ENCODE measurements at places on chromosomes 1 and 21.

GRCh38 chr1:188462837-188463236, 1634.1 kb downstream of the PLA2G4A start:
- peak; percentile 24 for DNase-seq

DNA sequence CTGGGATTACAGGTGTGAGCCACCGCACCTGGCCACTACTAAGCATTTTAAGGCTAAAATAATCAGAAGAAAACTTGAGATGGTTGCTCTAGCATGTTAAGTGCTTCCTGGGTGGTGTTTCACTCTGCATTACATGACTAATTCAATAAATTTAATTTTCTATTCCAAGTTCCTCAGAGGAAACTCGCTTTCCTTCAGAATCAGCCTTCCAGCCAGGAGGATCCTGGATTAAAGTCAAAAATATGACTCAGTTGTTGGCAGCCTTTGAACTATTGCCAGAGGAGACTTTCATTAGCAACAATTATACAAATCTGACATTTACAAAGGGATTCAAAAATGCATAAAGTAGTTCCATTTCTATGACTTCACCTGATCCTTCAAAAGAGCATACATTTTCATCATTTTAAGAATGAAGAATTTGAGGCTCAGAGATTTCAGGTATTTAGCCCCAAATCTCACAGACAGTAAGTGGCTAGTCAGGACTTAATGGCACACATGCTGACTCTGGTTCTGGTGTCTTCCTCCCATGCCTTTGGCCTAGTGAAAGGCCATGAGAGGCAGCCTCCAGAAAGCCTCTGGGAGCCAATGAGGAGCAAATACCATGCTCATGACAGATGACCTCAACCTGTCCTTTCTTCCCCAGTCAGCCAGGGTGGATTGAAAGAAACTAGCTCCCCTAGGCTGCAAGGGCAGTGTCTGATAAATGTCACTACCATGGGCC, 115.7 kb downstream of the MAP3K21 start:
- peak; percentile 71 for DNase-seq

- DNase-seq = no peak
These were observed 7.9 kb downstream of the ITSN1 start for GRCh38 chr21:33650230-33650629.

- DNase-seq = no peak
These were observed 39.7 kb upstream of the RUNX3 start for GRCh38 chr1:24969596-24970398.

- DNase-seq = peak; percentile 72
These were observed 3.2 kb upstream of the CCNL2 start for GRCh38 chr1:1402072-1402900.

- DNase-seq = no peak
These were observed 17.3 kb downstream of the CHD5 start for GRCh38 chr1:6162773-6163172.

GRCh38 chr1:178093951-178094738, at the start of gene RASAL2:
RASAL2 (plus strand) TSS chr1:178094104; CDS start chr1:178094493, 389 bp downstream.
- peak; percentile 51 for DNase-seq

- no peak for DNase-seq
These were observed 3.1 kb upstream of the CD1A start for GRCh38 chr1:158251163-158251562.

GRCh38 chr1:6711174-6711573, 9.6 kb upstream of the DNAJC11 start:
- no peak for DNase-seq

GRCh38 chr21:25569711-25570110, 37.6 kb downstream of the MRPL39 start:
- no peak for DNase-seq

DNA sequence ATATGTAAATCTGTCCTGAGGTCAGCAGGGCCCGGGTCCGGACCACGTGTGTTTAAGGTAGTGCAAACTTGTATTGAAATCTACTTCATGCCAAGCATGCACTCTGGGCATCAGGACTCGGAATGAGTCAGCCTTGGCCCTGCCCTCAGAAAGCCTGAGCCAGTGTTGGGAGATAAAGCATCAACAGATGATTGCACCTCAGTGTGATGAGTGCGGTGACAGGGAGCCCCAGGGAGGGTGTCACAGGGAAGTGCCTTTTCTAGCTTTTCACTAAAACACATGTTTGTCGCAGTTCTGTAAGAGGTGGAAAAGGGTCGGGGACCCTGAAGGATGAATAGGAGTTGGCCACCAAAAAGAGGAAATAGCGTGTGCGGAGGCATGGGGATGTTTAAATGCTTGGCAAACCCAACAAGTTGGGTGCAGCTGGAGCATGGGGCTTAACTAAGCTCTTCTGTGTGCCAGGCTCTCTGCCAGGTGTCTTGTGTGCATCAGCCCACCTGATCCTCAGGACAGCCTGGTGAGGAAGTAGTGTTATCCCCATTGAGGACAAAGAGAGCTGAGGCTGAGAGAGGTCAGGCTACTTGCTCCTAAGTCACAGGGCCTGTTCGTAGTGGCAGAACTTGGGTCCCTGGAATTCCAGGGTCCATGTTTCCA, 48.2 kb upstream of the EPB41 start:
- DNase-seq = no peak

DNA sequence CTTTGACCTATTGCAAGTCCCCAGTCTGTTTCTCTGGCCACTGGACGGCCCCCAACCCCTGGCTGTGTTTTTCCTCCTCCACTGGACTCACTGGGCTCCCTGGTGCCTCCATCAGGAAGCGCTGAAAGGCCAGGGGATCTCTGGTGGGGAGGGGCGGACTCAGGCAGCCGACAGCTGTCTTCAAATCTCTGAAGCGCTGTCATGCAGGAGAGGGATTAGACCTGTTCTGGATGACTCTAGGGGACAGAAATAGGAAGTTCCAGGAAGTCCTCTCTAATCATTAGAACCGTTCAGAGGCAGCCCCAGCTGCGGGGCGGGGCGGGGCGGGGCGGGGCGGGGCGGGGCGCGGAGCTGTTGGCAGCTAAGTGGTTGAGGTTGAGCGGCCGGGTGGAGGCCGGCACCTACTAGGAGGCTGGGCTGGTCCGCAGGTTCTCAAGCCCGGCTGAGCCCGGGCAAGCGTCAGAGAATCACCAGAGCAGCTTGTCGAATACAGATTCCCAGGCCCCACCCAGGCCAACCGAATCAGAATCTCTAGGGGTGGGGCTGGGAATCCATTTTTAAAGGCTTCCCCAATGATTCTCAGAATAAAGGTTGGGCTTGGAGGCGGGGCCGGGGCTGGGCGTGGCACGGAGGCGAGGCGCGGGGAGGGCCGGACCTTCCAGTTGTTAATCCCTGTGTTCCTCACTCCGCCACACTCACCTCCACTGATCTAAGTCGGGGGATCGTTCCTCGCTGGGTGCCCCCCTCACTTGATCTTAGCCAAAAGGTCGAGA, 11.4 kb upstream of the PHLDA3 start:
- peak; percentile 55 for DNase-seq

DNA sequence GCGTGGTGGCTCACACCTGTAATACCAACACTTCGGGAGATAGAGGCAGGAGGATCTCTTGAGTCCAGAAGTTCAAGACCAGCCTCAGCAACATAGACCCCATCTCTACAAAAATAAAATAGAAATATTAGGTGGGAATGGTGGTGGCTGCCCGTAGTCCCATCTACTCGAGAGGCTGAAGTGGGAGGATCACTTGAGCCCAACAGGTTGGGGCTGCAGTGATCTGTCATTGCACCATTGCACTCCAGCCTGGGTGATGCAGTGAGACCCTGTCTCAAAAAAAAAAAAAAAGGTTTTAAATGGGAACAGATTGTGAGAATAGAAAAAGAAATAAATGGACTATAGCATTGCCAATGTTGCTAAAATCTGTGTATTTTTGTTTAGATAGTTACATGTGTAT, 11.2 kb downstream of the DHX9 start:
- DNase-seq = no peak

GRCh38 chr1:53049574-53049967, 12.4 kb upstream of the PODN start:
- DNase-seq = peak; percentile 55

- no peak for DNase-seq
These were observed 24.0 kb upstream of the CDC7 start for GRCh38 chr1:91476533-91477217.

DNA sequence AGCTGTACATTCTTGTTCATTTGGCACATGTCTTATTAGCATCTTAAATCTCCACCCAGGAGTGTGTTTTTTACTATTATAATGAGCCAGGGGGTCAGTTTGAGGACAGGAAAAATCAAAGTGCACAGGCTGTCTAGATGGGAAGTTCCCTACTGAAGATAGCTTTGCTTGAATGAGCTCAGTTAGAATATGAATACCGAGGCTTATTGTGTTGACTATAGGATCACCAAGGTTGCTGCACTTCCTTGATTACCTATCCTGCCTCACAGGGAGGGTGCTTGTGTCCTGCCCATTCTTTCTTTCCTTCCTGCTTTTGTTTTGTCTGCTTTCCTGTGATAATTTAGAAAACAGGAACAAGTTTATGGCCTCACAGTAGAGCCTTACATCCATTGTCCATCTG, 16.3 kb downstream of the PHGDH start:
- DNase-seq = no peak

DNA sequence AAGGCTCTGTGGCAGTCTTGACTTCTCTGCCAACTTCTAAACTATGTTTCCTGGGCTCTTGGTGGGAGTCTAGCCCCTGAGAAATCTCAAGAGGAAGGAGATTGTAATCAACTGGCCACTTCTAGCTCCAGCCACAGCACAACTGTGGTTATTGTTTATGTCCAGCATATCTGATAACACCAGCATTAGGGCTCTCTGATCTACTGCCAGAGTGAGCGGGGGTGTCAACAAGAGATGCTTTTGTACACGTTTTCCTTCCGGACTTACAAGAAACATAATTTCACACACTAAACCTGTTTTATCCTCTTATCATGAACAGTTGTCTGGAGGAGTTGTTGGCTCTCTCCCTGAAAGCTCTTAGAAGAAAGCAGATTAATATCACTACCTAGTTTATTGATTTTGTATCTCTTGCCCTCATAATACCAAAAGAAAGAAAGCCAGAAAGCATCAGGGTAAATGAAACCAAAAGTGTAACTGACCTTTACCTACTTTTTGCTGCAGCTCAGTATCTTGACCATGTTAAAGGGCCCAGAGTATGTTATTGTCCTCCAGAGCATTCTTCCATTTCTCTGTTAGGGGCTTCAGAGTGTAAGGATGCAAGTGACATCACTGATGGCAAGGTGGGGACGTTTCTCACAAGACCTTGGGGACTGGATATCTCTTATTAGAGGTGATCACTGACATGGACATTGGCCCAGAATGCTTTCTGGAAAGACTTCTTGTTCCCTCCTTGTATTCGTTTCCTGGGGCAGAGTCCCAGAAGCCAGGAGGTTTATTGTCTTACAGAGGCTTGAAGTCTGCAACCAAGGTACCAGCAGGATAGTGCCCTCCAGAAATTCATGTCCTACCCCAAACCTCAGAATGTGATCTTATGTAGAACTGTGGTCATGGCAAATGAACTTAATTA, 9.6 kb upstream of the SH2D1B start:
- DNase-seq = no peak

DNA sequence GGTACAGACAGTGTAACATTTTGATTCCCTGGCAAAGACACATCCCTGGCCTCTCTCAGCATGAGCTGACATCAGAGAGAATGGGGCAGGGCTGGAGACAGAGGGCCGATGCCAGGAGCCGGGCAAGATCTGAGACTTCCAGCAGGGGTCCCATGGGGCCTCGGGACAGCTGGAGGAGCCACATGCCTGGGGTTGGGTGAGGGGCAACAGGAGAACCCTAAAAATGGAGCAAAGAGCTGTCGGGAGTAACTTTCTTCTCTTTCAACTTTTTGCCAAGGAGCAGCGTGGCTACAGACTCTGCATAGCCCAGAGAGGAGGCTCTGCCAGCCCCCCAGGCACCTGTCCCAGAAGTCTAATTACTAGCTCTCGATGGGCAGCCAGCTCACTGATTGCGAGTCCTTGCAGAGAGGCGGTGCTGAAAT, 130.8 kb downstream of the LACTBL1 start:
- no peak for DNase-seq

- no peak for DNase-seq
These were observed 31.6 kb upstream of the KIF1B start for GRCh38 chr1:10178597-10179405.

GRCh38 chr1:179298952-179299351, 5.4 kb downstream of the SOAT1 start:
- DNase-seq = no peak

DNA sequence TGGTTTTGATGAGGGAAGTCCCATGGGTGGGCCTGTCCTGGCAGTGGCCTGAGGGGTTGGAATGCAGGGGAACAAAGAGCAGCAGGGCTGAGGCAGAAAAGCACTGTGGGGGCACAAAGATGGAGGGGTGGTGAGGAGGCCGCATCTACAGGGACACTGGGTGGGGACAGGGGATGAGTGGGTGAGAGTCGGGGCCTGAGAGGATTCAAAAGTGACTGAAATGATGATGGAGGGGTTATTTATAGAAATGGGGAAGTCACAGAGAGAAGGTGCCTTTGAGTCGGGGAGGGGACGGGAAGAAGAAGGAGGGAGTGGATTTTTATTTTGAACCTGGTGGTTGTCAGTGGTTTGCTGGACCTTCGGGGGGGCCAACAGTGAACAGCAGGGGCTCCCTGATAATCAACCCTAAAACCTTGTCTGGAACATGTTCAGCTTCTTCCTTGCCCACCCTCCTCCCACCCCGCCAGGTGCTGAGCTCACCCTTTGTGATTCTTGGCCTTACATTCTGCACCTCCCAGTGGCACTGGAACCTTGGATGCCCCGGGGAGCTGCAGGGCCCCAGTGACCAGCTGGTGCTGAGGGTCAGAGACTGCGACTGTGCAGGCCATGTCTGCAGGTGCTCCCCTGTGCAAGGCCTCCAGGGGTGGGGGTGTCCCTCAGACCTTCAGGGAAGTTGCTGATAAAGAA, 42.9 kb downstream of the IER5 start:
- DNase-seq = no peak

DNA sequence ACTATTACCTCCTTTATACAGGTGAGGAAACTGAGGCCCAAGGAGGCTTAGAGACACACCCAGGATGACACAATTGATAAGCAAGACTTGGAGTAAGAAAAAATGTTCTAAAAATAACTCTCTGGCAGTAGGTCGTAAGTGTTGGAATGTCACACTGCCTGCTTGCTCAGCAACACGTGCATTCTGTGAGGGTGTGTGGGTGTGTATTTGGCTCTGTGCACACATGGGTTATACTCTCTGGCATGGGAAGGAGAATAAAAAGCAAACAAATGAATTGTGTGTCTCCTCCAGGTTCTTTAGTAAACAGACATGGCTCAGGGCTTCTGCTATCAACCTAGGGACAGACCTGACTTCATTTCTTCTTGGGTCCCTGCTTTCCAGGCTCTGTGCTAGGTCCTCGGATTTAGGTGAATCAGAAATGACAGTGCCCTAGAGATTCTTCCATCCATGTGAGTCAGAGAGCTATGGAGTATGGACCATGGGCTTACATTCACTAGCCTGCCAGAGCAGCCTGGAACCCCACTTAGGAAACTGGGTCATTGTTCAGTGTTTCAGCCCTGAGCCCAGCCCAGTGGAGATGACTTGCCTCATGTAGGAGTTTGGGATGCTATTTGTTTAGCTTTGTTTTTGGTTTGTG, 72.4 kb downstream of the ELAVL4 start:
- no peak for DNase-seq

DNA sequence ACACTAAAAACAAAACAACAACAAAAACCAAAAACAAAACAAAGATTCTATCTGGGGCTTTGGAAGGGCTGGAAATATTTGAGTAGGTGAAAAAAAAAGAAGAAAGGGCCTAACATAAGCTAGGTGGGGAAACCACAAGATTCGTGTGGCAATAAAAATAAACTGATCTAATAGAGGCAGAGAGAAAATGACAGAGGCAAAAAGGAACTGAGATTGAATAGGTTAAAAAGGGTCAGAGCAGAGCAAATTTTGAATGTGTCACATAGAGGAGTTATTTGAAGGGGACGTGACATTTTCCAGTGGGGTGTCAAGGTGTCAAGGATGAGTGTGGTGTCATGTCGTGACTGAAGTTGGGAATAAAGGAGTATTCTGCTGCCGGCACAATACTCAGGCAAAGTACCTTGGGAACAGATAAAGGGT, 65.2 kb upstream of the RALGPS2 start:
- no peak for DNase-seq
